ENCODE measurements at places on chromosomes 7 and 10.

- no peak for DNase-seq
Observed at GRCh38 chr7:131312838-131313237, 14.8 kb upstream of the MKLN1 start.

DNA sequence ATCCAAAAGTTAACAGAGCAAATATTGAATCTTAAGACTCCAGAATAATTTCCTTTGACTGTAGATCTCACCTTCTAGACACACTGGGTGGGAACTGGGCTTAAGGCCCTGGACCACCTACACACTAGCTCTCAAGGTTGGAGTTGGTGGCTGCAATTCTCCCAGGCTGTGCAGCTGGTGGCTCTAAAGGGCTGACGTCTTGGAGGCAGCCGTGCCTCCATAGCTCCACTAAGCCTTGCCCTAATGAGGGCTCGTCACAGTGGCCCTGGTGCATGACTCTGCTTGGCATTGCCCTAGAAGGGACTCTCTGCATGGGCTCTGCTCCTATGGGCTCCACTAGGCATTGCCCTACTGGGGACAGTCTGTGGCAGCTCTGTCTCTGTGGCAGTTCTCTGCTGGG lies 1005.2 kb downstream of the CCSER2 start:
- no peak for DNase-seq

DNA sequence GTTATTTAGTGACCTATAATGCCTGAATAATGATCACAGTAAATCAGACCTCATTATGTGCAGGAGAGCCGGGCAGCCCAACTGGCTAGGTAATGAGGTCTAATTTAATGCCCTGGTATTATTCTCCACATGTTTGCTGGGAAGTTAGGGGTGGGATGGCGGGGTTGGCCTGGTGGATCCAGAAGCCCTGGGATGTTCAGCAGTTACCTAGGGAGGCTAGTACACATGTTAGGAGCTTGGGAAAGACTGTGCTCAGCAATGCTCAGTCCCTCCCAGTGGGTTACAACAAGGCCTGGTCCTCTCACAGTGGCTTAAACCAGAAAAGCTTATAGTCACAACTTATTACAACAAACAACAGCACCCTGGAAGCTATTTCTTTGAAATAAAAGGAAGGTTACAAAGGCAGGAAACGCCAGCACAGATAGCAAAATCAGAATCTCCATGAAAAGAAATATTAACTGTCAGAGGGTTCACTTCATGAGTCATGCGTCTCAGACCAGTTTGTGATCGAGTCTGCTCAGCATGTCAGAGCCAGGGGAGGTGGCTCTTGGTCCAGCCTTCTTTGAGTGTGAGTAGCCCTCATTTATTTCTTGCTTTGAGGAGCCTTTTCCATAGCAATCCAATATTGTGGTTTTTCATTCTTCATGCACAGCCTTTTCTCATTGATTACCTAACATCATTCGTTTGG lies 418.6 kb upstream of the NPVF start:
- no peak for DNase-seq

- DNase-seq: no peak
Observed at GRCh38 chr7:968205-969105, 6.9 kb downstream of the COX19 start.

DNA sequence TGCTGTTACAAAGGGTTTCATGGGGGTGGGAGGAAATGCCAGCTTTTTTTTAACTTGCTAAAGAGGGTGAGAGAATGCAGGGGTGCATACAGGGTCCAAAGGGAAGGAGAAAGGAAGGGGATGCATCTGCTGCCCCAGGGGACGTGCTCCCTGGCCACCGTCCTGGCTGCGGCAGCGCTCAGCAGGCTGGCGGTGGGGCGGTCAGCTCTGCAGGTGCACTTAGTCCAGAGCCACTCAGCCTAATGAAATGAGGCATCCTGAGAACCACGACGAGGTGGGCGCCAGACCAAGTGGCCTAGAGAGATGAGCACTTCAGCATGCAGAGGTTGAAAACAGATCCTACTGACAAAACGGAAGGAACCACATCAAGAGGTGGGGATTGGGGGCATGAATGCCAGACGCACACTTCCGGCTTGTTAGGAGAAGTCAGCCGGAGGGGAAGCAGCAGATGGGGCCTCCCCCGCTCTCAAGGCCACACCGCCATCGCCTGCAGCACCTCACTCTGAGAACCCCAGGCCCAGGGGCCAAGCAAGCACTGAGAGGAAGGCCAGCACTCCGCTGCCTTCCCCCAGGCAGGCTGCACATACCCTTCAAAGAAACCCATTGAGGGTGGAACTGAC lies 94.5 kb downstream of the MAD1L1 start:
- DNase-seq: peak; percentile 74

DNA sequence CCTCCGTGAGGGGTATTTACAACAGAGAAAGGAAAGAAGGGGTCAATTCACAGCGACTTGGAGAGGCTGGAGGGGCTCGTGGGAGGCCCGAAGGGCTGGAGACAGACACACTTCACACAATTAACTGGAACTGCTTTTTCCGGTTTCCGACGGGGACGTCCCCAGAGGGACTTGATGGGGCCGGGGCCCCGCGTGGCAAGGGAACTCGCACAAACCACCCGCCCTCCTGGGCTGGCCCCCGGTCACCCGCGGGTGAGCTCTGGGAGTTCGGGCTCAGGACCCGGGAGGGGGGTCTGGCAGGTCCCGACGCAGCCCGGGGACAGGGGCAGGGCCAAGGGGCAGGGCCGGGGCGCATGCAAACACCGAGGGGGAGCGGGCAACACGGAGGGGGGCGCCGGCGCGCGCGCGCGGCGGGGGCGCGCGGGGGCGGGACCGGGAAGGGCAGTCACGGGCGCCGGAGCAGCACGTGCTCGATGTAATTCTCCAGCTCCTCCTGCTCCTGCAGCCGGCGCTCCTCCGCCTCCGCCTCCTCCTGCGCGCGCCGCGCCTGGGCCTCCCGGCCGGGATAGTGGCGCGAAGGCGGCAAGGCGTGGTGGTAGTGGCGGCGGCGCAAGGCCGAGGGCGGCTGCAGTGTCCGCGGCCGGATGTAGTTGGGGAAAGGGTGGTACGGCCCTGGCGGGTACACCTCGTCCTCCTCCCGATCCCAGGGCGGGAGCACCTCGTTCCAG lies 2.7 kb downstream of the VGF start:
- no peak for DNase-seq

GRCh38 chr7:139916717-139917395 lies 87.8 kb downstream of the TBXAS1 start:
- DNase-seq: no peak

GRCh38 chr10:72800000-72800740 lies 93.4 kb upstream of the OIT3 start:
- DNase-seq: no peak

- no peak for DNase-seq
Observed at GRCh38 chr7:154380771-154381170, 328.6 kb downstream of the DPP6 start.

- DNase-seq: no peak
Observed at GRCh38 chr7:26372249-26372648, 80.6 kb downstream of the SNX10 start.

- no peak for DNase-seq
Observed at GRCh38 chr7:102872460-102872859, 40.3 kb upstream of the LRRC17 start.

GRCh38 chr7:136045992-136046391 lies 68.8 kb upstream of the MTPN start:
- DNase-seq: no peak

DNA sequence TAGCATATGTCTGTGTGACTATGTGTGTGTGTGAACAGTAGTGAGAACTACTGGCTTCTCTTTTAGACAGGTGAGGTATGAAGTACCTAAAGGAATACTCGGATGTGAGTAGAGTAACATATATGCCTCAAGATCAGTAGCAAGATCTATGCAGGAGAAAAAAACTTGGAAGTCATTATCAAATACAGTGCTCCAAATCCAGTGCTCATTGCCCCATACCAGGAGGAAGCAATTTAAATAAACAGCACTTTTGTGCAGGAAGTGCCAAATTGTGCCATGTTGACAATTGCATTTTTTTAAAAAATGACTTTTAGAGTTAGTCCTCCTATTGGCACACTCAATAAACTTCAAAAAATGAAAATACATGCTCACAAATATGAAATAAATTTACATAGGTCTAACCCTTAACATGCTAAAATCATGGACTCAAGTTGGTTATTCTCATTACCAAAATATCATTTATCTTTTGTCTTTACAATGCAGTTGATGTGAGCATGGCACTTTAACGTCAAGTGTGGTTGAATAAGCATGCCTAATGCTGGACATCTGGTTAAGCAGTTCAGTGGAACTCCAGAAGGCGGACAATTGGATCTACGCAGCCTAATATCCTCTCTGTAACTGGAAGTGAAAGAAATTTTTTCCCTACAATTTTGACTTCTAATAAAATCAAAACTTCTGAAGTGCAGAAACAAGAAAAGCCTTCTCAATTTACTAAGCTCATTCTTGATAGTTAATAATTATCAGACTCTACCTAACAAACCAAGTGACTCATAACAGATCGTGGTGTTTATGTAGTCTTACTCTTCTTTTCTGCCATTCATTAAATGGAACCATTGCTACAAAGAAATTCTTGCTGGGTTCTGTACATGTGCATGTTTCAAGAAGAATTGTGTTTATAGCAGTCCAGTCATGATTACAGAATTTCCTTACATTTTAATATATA lies 195.2 kb downstream of the MDFIC start:
- DNase-seq: no peak

- no peak for DNase-seq
Observed at GRCh38 chr7:82263920-82264782, 179.4 kb downstream of the CACNA2D1 start.

- DNase-seq: no peak
Observed at GRCh38 chr10:2038036-2038435, 300.7 kb upstream of the ADARB2 start.

- DNase-seq: no peak
Observed at GRCh38 chr10:43969506-43969905, 320.8 kb upstream of the ZNF32 start.

DNA sequence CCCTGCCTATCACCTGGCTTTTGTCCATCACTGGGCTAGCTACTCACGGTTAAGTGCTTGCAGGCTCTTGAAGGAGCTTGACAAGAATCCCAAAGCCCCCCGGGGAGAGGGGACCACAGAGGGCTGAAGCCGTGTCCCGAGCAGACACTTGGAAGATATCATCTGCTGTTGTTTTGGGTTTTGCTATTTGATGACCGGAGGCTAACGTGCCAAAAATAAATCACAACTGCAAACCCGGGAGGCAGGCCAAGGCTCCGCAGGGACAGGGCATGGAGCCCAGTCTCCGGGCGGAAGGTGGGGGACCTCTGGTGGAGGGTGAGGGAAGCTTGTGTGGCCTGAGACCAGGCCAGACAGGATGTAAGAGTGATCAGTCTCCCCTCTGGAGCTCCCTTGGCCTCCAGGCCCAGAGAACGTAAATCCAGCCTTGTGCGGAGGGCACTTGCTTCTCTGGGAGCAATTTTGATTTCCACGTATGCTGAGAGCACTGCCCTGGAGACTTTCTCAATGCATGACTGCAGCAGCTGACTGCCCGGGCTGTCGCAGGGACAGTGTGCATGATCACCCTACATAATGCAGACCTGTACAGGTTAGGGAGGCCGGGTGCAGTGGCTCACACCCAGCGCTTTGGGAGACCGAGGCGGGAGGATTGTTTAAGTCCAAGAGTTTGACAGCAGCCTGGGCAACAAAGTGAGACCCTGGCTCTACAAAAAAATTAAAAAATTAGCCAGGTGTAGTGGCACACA lies at the start of gene PHKG1:
Gene PHKG1 (minus strand): TSS at position 164 of the 743 bp plus-strand sequence. CDS start 4,011 bp downstream, outside the sequence.
- no peak for DNase-seq

- no peak for DNase-seq
Observed at GRCh38 chr10:102868911-102869257, 386 bp upstream of the AS3MT start.

DNA sequence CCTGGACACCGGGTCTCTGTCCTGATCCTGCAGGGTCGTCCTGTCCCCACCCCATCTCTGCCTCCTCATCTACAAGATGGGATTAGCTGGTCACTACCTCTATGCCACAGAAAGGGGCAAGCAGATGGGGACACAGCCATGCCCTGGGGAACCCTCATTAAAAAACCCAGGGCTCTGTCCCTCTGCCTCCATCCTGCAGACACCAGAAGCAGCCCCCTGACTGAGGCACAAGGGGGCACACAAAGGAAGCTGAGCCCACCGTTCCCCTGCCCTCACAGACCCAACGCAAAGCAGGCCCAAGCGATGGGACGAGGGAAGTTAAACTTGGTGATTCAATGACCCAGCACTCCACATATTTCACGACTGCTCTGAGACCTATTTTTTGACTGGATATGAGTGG lies 142.4 kb downstream of the TCERG1L start:
- no peak for DNase-seq

DNA sequence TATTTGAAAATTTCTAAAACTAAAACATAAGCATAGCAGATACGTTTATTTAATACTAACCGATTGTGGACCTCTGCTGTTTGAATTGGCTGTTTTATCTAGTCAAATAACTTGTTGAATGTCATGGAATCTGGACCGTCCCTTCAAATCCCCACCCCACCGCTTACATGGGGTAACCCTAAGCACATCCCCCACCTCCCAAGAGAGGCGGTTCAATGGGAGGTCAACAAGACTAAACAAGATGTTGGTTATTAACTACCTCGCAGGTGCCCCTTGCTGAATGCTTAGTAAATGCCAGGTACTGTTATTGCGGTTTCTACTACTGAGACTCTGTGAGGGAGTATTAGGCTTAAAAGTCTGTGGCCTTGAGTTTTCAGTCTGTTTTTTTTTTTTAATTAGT lies 70.9 kb downstream of the DAGLB start:
- no peak for DNase-seq

DNA sequence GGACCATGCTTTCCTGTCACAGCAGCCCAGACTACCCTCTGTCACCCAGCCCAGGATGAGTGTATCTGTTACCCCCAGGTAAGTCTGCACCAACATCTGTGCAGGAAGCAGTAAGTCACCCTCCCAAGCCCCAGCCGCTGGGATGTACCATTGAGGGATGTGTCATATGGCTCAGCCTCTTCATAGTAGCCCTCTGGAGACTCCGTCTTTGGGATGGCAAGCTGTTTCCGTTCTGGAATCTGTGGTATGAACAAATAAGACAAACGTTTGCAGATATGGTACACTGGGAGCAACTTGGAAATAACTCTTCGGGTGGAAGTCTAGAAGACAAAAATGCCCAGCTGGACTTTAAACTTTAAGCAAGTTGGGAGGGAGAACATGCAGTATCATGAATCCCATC lies 81.3 kb downstream of the AFAP1L2 start:
- no peak for DNase-seq

GRCh38 chr7:20217193-20217948 lies at the start of gene MACC1:
TSS of gene MACC1 (minus strand) at chr7:20217384. CDS start at chr7:20161862, 55,522 bp downstream.
- peak; percentile 80 for DNase-seq

DNA sequence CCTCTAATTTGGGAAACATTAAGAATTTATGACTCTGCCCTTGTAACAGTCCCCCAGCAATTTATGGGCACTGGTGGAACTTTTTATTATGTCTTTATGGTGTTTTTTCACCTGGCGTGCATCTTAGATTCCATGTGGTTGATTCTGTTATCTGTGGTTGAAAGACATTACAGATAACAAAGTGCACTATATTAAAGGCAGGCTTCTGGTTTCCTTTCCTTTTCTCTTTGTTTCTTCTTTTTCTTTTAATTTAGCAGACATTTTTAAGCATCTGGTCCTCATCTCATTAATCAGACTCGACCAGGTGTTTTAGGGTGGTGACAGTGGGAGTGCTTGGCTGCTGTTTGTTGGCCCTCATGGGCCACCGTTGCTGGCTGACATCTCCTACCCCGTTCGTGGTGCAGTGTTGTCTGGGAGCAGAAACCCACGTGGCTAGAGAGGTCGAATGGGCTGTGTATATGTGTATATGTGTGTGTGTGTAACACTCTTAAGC lies 77.4 kb downstream of the LRMDA start:
- no peak for DNase-seq

Measured in CD4-positive, alpha-beta T cell treated with Interleukin-15 for 1 hour (primary cell).